Gastroesophageal sphincter (tissue), 4 donors: ENCODE measurements at places on chromosomes 7 and 10.
A peak's percentile ranks its signal among the peaks of the same experiment; 100 is the strongest.

- no peak for ATAC-seq
Measured at GRCh38 chr10:986137-986825, 2.0 kb upstream of the GTPBP4 start.

DNA sequence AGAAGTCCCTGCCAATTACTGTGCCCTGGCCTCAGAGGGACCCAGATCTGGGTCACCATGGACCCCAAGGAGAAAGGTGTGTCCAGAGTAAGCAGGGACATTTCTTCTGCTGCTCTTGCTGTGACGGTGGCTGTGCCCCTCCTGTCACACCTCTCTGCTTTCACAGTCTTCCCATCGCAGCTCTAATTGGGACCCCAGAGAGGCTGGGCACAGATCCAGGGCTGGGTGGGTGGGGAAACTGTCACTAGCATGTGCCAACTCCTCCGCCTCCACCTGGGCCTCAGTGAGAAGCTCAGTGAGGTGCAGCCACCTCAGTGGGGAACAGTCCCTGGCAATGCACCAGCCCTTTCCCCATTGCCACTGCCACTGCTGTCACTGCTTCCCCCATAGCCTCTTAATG is 37.3 kb upstream of the ADCYAP1R1 start:
- no peak for ATAC-seq

GRCh38 chr10:116961406-116962251 is 43.4 kb downstream of the SHTN1 start:
- ATAC-seq, result no peak

- peak; percentile 5 for ATAC-seq
Measured at GRCh38 chr7:148883266-148884048, 634 bp downstream of the EZH2 start.

DNA sequence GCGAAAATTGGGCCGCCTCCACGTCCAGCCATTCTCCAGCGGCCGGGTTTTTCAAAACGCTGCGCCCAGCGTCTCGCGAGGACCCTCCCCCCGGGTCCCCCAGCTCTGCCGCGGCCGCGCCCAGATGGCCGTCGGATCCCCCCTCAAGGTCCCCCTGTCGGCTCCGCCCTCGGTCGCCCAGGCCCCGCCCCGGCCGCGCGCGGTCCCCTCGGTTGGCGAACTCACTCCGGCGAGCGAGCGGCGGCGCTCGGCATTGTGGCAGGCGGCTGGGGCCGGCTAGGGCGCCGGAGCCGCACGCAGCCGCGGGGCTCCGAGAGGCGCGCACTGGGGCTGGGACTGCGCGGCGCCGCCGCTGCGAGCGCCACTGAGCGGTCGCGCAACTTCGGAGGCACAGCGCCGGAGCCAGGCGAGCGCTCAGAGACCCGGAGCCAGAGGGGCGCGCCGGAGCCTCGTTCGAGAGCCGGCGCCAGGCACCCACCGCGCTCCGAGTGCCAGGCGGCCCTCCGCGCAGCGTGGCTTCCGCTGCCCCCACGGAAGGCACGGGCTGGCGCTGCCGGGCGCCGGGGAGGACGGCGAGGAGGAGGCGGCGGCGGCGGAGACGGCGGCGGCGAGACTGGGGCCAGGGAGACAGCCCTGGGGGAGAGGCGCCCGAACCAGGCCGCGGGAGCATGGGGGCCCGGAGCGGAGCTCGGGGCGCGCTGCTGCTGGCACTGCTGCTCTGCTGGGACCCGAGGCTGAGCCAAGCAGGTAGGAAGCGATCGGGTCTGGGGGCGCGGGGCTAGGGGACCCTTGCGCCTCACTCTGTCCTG is at the start of gene UNC5B:
Gene UNC5B (plus strand): TSS at position 253 of the 809 bp plus-strand sequence. CDS start 416 bp downstream, at position 669.
- peak; percentile 92 for ATAC-seq

DNA sequence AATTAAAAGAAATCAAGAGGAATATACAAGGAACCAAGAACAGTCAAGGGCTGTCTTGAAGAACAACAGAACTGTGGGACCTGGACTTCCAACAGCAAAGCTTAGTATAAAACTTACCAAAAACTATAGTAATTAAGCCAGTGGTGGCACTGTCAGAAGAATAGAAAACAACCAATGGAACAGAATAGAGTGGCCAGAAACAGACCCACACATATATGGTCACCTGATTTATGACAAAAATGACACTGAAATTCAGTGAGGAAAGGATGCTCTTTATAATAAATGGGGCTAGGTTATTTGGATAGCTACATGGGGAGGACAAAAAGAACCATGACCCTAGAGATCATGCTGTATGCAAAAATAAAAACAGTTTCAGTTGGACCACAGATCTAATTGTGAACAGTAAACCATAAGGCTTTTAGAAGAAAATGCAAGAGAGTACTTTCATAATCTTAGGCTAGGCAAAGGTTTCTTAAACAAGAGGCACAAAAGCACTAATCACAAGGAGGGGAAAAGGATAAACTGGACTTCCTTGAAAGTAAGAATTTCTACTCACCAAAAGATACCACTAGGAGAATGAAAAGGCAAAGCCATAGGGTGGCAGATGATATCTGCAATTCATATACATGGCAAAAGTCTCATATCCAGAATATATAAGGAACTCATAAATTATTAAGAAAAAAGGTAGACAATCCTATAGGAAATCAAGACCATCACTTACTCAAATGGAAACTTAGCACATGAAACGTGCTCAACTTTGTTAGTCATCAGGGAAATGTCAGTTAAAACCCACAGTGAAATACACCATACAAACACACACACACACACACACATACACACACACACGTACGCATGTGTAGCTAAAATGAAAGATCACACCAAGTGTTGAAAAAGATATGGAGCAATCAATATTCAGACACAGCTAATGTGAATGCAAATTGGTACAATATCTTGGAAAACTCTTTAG is 20.8 kb downstream of the HYCC1 start:
- ATAC-seq, result no peak

DNA sequence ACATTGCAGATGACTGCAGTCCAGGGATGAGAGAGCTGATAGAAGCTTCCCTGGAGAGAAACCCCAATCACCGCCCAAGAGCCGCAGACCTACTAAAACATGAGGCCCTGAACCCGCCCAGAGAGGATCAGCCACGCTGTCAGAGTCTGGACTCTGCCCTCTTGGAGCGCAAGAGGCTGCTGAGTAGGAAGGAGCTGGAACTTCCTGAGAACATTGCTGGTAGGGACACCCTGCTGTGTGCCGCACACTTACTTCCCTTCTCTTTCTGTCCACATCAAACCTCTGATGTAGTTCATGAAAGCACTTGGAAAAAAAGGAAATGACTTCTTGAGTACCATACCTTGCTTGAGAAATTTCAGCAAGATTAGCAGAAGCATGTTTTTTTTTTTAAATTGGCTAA is 25.3 kb downstream of the MAP3K8 start:
- ATAC-seq, result peak; percentile 10

GRCh38 chr7:107890493-107890961 is 456 bp upstream of the DLD start:
- peak; percentile 32 for ATAC-seq

GRCh38 chr10:79454259-79454658 is 8.8 kb upstream of the ZCCHC24 start:
- peak; percentile 85 for ATAC-seq
